NCI-H524 (cell line): ENCODE measurements at places on chromosomes 12 and 14.

DNA sequence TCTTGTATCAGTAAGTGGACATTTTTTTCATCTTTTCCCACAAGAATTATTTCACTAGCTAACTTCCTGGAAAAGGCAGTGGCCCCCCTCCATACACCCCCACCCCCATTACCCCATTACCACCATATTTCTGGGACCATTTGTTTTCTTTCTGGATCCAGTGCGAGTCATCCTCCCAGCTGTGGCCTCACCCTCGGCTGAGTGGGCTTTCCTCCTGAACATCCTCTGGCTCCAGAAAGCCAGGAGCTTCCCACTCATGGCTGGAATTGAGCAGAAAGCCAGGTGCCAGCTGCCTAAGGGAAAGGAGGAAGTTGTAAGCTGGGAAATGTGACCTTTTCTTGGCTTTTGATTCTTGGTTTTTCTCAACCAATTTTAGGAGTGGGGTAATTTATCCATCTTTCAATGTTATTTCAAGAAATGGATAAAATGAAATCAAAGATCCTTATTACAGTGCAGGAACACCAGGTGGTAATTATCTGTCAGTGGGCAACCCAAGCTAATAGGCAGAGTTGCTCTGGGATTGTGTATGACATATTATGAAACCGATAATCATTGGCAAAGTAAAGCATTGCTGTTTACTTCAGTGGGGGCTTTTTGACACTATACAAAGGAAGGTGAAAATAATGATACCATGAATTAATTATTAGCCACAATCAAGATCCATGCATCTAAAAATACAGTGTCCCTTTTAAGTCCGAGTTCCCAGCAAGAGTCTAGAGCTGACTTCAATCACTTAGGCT is 124.6 kb downstream of the KICS2 start:
- no peak for DNase-seq

- no peak for DNase-seq
These were observed 287.3 kb downstream of the BCL11B start for GRCh38 chr14:98984719-98985041.

DNA sequence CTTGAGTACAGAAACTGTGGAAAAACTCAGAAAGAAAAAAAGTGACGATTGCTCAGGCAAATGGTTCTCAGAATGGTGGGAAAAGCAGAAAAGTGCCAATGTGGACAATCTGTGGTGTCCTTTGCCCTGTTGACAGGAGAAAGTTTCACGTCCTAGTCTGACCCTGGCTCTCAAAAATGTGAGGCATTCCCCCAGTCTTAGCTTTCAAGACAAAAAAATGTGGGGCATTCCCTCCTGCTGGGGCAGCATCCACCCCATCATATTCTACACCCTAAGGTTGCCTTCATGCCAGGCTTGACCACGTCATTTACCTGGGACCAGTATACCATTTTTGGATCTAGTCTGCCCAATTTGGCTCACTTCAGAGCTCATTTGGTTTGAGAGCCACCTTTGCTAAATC is 20.7 kb upstream of the ANAPC7 start:
- DNase-seq = no peak

- no peak for DNase-seq
These were observed 41.0 kb downstream of the TRAF3 start for GRCh38 chr14:102817942-102818940.

DNA sequence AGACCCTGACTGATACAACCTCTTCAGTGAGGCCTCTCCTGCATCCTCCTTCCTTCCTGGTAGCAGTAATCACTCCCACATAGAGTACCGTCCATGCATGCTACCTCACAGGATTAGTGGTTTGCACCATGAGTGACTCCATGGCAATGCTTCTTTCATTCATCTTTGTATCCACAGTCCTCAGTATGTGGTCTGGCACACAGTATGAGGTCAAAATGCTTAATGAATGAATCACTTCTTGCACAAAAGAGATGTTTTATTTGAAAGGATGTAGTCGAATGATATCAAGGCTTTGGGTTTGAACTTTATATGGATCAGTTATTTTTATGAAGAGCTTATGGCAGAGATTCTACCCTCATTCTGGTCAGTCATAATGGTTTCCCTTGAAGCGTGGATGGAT is 42.2 kb downstream of the KCNA5 start:
- DNase-seq = no peak

- no peak for DNase-seq
These were observed 149.5 kb downstream of the TMTC3 start for GRCh38 chr12:88291498-88292131.

DNA sequence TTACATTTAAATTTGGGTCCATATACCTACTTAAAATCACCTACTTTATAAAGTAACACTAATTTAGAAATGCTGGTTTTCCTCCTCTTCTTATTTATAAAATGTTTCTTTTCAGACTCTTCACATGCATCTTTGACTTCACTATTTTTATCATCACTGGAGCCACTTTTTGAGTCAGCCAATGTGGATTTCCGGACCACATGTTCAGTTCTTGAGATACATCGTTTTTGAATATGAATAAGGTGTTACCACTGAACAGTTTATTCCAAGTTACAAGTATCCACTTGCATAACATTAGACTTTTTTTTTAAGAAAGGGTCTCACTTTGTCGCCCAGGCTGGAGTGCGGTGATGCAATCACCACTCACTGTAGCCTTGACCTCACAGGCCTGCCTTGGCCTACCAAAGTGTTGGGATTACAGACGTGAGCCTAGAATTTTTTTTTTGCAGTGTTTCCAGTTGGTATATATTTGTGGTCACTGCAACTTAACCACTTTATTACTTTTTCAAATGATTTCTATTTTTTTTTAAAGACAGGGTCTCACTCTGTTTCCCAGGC is 5.7 kb downstream of the FNTB start:
- no peak for DNase-seq

DNA sequence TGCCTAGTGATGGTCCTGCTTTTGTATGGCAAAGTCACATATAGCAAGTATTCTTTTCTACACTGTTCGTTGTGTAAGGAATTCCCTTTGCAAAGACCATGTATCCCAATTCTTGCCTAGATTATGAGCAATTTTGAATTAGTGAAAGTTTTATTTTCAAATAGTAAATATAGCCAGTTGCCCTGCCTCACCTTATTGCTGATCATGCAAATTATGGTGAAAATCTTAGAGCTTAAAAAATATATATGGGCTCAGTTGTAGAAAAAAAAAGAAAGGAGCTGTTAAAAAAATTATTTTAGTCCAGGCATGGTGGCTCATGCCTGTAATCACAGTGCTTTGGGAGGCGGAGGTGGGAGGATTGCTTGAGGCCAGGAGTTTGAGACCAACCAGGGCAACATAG is 18.8 kb downstream of the SRP54 start:
- no peak for DNase-seq

DNA sequence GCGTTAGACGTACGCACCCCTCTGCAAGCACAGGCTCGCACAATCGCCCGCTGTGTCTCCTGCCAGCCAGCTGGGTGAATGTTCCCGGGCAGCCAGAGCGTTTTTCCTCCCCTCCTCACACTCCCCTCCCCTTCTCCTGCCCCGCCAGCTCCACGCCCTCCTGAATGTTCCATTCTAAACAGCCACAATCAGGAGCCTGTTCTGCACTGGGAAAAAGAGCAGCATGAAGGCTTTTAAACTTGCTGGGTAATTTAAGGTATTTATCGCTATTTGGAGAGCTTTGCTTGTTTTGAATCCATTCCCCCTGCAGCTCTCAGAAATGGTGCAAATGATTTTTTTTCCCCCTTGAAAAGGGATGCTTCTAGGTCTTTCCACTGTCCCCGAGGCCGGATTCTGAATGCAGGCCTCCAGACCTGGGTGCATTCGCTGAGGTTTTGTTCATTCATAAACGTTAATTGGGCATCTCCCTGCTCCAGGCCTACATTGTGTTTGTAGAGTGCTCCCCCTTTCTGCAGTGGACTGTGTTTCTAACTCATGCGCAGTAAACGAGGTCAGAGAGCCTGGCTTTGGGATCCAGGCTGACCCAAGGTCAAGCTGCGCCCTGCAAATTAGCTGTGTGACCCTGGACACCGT is 212.5 kb downstream of the CHST11 start:
- peak; percentile 18 for DNase-seq

DNA sequence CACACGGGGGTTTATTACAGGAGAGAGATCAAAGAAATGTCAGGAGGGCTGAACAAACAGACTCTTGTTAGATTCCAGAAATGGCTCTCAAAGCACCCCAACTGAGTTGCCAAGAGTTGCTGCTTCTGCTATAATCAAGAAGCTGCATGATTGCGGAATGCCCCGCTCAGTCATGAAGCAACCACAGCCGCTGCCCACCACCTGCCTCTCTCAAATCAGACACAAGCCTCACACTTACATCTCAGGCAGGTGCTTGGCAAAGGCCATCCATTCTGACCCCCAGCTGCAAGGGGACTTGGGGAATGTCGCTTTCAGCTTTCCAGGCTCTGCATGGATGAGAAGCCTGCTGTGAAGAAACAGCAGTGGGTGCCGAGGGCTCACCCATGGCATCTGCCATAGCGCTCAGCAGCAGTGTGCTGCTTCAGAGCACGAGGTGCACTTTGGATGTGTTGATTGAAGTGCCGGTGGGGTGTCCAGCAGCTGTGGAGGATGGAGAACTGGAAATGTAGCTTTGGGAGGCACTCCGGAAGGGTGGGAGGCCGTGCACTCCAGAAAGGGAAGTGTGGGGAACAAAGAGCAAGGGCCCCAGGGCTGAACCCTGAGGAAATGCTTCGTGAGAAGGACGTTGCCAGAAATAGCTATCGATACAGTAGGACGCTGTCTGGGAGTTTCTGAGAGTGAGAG is 37.7 kb downstream of the LRRC74A start:
- peak; percentile 30 for DNase-seq

DNA sequence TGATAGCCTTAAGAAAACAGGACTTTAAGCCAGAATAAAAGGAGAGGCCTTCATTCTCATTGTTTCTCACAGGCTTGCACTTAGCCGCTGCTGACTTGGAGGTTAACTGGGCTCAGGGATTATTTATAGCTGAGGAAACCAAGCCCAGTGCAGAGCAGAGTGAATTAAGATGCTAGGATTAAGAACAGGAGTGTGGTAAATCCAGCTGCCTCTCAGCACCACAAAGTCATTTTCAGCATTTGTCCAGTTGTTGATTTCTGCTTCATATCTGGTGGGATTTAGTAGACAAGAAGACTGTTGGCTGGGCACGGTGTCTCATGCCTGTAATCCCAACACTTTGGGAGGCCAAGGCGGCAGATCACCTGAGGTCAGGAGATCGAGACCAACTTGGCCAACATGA is 14.3 kb upstream of the KRT73 start:
- DNase-seq = no peak

DNA sequence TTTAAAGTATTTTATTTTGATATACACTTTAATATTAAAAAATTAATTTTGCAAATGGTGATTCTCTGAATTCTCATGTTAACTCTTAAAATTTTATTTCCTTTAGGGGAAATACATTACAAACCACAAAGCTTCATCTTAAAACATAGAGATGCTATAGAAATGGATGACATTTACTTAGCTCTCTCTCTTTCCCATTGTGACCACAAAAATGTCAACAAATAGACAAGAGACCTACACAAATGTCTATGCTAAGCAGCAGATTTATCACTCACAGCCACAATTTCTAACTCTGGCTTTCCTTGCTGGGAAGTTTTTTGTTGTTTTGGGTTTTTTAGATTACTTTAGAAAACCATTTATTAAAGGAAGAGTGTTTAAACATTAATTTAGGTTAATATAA is 19.9 kb upstream of the PHC1 start:
- DNase-seq = no peak

GRCh38 chr12:124763594-124763979 is 100.1 kb downstream of the SCARB1 start:
- no peak for DNase-seq

GRCh38 chr12:21221778-21222177 is 90.8 kb downstream of the SLCO1B1 start:
- DNase-seq = no peak

DNA sequence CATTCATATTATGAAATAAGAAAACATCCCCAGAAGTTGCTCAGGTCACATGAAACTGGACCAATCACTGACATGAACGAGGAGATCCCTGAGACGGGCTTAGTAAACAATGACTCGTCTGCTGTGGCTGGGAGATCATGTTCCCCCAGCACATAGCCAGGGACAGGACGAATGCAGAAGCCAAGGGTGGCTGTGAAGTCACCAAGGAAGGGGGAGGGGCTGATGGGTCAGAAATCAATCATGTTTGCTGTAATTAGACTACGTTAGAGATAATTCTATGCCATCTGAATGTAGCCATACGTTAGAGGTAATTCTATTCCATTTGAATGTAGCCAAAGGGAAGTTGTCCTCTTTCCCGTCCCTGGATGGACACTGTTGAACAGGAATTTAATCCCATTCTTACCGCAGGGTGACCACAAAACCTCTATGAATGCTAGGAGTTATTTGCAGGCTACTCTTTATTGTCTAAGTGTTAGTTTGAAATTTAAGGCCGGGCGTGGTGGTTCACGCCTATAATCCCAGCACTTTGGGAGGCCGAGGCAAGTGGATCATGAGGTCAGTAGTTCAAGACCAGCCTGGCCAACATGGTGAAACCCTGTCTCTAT is 332.9 kb downstream of the TMEM132D start:
- no peak for DNase-seq

DNA sequence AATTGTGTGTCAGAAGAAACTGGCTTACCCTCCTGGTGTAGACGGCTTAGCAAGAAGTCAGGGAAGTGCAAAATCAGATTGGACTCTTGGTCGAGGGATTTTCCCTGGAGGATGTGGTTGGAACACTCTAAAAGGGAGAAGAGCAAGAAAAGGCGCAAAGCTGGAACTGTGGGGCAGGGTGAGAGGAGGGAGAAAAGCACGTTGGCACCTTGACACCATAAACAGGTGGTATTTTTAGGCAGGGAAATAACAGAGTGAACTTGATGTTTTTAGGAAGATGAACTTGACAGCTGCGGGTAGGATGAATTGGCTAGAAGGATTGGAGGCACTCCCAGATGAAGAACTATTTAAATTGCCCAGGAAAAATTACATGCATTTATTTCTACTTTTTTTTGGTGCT is 67.7 kb downstream of the HCAR2 start:
- DNase-seq = no peak

DNA sequence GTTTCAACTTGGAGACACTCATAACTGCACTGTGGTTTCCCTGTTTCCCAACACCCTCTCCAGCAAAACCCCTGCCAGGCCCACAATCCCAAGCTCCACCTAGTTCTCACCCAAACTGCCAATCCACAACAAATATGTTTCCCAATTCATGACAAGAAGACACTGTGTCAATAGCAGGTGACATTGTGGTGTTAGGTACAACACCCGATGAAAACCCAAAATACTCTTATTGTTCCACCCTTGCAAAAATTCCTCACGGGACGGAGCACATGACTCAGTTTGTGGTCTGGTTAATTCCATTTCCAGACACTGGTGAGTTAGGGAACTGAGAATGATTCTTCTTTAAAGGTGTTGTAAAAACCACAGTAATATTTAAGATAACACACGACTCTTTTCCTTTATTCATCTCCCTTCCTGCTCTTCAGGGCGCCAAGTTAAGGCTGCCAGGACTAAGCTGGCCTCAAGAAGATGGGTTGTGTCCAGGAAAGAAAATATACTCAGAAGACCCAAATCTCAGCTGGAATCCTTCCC is 735.5 kb downstream of the MED13L start:
- DNase-seq = no peak

GRCh38 chr12:26791301-26791791 is 41.6 kb downstream of the ITPR2 start:
- no peak for DNase-seq
